ENCODE measurements at places on chromosomes 12 and 14. TPM values are rescaled to one million over a fixed set of nuclear protein-coding genes. Genes with fewer than 3 reads are reported as not detected.

Gene OVCH1
- polyA plus RNA-seq, result not detected

Gene KLHL42
- 9.6 TPM for polyA plus RNA-seq

Gene VAMP1
- polyA plus RNA-seq, result 11.9 TPM

Gene GRIP1
- polyA plus RNA-seq, result 0.67 TPM

Gene C12orf60
- polyA plus RNA-seq, result 3.7 TPM

Gene PLA2G1B
- polyA plus RNA-seq, result not detected

Gene TBC1D30
- 0.48 TPM for polyA plus RNA-seq

Gene STON2
- 20.2 TPM for polyA plus RNA-seq

Gene TMEM63C
- polyA plus RNA-seq, result not detected

Gene TAS2R13
- polyA plus RNA-seq, result not detected

Gene SYNE3
- 1.7 TPM for polyA plus RNA-seq

- no peak for DNase-seq
These were observed 483.6 kb upstream of the RGS6 start for GRCh38 chr14:71448431-71449315.

GRCh38 chr12:21776175-21776574, 1.7 kb upstream of the KCNJ8 start:
- DNase-seq, result no peak

GRCh38 chr12:52682938-52683574, 2.8 kb upstream of the KRT1 start:
- no peak for DNase-seq

DNA sequence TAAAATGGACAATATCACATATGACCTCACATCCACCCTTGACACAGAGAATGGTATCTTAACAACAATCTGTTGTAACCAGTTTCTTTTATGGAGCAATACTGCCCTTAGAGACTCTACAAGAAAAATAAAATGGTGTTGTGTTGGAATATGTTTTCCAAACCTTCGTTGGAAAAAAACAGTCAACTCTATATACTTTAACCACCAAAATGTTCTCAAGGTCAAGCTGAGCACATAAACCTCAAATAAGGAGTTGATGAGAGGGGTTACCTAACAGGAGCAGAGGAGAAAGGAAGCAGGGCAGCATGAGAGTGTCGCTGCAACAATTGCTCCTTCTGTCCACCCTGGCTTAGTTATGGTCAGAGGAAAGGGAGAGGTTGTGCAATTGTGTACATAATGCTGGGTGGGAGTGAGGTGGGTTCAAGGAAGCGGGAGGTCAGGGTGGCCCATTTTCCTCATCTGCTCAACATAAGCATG, 179.2 kb upstream of the BMP4 start:
- no peak for DNase-seq

- DNase-seq, result no peak
These were observed 30.6 kb downstream of the CMKLR1 start for GRCh38 chr12:108308395-108309085.

- DNase-seq, result no peak
These were observed 755 bp downstream of the SETD1B start for GRCh38 chr12:121804417-121805111.

DNA sequence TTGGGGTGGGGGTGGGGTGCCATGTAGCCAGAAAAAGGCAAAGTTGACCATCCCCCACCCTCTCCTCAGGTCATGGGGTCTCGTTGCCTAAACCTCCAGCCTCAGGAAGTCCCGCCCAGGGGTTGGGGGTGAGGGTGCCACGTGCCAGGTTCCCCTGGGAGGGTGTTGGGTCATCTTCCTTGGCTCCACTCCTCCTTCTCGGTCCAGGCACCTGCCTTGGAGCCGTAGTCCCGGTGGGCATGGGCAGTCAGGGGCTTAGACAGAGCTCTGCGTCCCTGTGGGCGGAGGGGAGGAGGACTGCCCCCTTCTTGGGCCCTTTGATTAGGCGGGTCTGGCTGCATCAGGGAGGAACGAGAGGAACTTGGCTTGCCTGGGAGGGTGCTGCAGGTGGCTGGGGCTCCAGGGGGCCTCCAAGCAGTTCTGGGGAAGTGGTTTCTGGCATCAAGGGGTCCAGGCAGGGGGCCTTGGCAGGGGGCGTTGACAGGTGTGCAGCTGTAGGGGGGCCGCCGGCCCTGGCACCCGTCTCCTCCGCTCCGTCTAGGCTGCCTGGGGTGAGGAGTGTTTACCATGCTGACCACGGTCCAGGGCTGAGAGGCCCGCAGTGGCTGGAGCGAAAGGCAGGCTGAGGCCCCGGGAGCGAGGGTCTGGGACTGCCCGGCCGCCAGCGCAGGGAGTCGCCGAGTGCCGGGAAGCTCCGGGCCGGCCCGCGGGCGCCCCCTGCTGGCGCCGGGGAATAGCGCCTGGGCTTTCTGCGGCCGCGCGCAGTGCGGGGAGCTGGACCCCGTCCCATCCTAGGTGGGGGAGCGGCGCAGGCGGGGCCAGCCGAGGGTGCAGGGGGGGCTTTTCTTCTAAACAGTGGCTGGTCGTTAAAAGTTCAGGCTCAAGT, 7.9 kb downstream of the SETD1B start:
- peak; percentile 82 for DNase-seq

- no peak for DNase-seq
These were observed 846.8 kb downstream of the NRXN3 start for GRCh38 chr14:79016828-79017505.

DNA sequence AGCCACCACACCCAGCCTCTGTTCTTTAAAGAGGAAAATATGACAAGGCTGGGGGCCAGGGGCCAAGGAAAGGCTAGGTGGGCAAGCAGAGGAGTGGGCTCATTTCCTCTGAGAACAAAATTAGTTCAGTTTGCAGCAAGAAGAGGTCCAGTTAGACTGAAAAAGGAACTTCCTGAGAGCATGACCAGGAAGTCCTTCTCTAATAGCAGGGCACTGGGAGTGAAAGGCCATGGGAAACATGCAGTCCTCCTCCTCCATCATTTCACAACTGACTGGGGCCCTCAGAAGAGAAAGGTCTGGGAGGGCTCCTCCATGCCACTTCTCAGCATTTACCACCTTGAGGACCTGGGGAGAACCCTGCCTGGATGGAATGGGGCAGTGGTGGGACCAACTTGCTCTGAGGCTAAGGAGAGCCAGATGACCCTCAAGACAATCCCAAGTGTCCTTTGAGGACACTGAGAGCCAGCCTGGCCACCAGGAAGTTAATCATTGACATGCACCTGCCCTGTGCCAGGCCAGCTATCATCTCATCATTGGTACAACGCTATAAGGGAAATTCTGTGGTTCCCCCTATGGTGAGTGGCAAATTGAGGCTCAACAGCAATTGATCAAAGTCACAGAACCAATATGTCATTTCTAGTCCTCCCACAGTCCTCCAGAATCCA, 2.0 kb downstream of the AQP2 start:
- no peak for DNase-seq

GRCh38 chr12:92295523-92295922, 149.9 kb upstream of the BTG1 start:
- DNase-seq, result no peak

- DNase-seq, result no peak
These were observed 42.8 kb downstream of the SLC8B1 start for GRCh38 chr12:113292091-113292490.

DNA sequence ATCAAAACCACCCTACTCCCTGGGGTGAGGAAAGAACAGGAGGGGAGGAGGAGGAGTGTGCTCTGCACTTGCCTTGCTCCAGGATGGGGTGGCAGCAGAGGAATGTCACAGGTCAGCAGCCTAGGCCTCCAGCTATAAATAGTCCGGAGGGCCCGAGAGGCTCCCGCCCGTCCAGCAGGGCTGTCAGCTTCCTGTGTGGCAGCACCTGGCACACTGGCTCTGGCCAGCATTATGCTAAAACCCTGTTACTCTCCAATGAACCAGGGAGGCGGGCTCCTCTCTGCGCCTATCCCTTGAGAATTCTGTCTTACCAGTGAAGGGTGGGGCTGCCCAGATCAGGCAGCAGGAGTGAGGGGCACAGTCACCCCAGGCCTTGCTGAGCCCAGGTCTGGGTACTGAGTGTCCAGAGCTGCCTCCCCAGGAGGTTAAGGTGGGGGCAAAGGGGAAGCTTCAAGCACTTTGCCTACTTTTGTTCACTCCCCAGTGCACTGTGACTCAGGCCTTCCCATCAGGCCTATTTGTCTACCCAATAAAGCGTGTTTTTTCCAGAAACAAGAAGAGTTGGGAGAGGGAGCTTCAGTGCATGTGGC, 1.2 kb upstream of the COX14 start:
- DNase-seq, result no peak

DNA sequence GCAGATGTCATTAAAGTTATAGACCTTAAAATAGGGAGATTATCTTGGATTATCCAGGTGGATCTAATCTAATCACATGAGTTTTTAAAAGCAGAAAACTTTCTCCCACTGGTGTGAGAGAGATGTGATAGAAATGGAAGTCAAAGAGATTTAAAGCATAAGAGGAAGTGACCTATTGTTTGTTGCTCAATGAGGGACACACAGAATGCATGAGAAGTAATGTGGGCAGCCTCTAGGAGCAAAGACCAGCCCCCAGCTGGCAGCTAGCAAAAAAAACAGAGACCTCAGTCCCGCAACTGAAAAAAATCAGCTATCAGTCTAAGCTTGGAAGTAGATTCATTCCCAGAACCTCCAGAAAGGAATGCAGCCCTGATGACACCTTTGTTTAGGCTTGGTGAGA, 24.6 kb upstream of the ANP32D start:
- no peak for DNase-seq

DNA sequence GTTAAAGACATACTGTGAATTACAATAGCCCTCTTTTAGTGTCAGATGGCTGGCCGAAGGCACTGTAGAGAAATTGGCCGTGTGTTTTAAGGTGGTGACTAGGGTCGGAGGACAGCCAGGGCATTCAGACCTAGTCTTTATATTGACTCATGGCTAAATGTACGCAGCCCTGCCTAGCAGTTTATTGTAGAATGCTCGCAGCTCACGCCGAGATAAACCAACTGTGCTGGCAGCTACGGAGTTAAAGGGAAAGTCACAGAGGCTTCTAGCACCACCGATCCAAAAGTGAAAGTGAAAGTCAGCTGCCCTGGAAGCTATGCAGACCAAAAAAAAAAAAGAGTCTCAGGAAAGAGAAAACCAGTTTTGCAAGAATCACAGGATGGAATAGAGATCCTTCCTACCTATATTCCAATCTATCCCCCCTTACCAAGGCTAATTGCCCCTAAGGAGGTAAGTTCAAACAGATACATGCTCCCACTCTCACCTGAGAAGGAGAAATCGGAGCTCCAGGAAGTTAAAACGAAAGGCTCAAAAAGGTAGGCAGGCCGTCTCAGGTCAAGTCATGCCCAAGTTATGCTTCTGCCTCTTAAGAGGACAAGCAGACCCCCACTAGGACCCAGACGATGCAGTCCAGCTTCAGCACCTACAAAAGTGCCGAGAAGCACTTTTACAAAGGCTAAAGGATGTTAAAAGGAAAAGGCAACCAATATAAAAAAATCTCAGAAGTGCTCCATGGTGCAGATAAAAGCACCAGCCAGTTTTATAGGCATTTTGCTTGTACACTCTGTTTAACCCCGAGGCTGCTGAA, 24.8 kb downstream of the KLRK1 start:
- DNase-seq, result no peak

- no peak for DNase-seq
These were observed 13.9 kb downstream of the ARPC3 start for GRCh38 chr12:110436231-110436630.

- no peak for DNase-seq
These were observed 468.8 kb downstream of the BCL11B start for GRCh38 chr14:98803196-98803595.

- DNase-seq, result peak; percentile 62
These were observed 4.4 kb upstream of the C1RL start for GRCh38 chr12:7113389-7113871.

- no peak for DNase-seq
These were observed 548 bp downstream of the CCER1 start for GRCh38 chr12:90954428-90954827.

- no peak for DNase-seq
These were observed 5.0 kb downstream of the OSBPL8 start for GRCh38 chr12:76554405-76555230.

DNA sequence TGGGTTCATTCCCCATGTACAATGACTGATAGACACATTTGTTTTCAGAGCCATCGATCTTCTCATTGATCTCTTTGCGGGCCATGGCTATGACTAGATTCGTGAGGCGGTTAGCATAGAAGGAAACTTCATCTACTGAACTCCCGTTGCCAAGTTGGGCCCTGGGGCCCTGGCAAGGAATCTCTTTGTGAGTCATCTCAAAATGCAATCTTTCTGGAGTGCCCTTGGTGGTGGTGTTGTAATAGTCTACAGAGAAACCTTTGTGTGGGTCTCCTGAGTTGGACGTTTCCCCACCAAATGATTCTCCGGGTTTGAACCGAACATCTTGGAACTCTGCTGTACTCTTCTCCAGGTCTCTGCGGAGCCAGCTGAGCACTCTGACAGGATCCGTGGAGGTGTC, 20.4 kb downstream of the AKAP3 start:
- no peak for DNase-seq

GRCh38 chr14:56118611-56119181, 485 bp downstream of the PELI2 start:
- DNase-seq, result peak; percentile 12

DNA sequence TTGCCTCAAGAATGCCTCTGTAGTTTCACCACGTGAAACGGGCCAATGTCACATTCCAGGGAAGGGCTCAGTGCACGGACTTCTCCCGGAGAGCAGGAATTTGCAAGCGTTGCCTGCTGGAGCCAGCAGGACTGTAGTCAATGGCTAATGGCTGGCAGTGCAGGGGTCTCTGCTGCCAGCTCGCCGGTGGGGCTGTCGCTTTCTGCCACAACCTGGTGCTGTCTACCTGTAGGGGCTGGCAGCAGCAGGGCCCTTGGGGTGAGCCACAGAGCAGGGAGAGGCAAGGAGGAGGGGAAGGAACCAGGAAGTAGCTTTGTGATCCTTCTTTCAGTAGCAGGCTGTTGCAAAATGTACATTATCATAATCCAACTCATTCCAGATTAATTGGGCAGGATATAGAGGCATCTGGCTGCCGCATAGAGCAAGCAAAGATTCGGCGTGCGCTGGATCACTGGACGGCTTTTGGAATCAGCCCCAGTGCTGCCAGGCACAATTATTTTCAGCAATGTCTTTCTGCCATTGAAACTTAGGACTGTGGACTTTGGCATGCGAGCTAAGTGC, 114.1 kb downstream of the PAPOLA start:
- DNase-seq, result no peak

GRCh38 chr12:18551701-18552100, 186.1 kb downstream of the PLCZ1 start:
- no peak for DNase-seq

DNA sequence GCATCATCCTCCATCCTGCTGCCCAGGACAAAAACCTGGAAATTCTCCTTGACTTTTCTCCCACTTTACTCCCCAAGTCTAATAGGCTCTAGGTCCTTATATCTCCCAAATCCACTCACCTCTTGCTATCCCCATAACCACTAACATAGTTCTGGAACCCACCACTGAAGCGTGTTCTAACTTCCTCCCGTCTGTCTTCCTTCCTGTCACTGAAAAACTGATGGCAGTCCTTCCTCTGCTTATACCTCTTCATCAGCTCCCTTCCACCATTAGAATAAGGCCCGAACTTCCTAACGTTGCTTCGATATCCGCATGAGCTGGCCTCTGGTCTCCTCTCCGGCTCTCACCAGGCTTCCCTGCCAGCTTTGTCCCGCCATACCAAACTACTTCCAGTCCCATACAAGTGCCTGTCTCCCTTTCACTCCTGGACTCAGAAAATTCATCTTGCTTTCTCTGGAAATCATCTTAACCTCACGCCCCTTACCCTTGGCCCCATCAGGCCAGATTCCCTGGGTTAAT, 63.0 kb upstream of the BCL2L14 start:
- no peak for DNase-seq

Data from K562 (cell line).